Large intestine (tissue), 12 donors: ENCODE measurements at places on chromosomes 2 and 18. TPM values are rescaled to one million over a fixed set of nuclear protein-coding genes. Genes with fewer than 3 reads are reported as not detected.

- no peak overlapping the region for H3K27ac ChIP-seq
- peaks cover 11% of the 10 kb centered on the region for H3K36me3 ChIP-seq
- no peak overlapping the region for H3K4me3 ChIP-seq
Observed at GRCh38 chr2:24021122-24021998, 11.5 kb downstream of the MFSD2B start.

GRCh38 chr2:30218814-30219213 lies 12.5 kb upstream of the LBH start:
- peaks cover 18% of the 10 kb centered on the region for H3K4me1 ChIP-seq
- no peak for DNase-seq
- H3K27ac ChIP-seq = no peak overlapping the region
- H3K4me3 ChIP-seq = no peak overlapping the region

ZNF396 gene
- 2.8 TPM for polyA plus RNA-seq

ST6GAL2 gene
- polyA plus RNA-seq = 5.2 TPM

CCT7 gene
- polyA plus RNA-seq = 169 TPM
